Activated CD4-positive, alpha-beta T cell treated with anti-CD3 and anti-CD28 coated beads for 48 hours (primary cell): ENCODE measurements at places on chromosomes 6 and 20.

DNA sequence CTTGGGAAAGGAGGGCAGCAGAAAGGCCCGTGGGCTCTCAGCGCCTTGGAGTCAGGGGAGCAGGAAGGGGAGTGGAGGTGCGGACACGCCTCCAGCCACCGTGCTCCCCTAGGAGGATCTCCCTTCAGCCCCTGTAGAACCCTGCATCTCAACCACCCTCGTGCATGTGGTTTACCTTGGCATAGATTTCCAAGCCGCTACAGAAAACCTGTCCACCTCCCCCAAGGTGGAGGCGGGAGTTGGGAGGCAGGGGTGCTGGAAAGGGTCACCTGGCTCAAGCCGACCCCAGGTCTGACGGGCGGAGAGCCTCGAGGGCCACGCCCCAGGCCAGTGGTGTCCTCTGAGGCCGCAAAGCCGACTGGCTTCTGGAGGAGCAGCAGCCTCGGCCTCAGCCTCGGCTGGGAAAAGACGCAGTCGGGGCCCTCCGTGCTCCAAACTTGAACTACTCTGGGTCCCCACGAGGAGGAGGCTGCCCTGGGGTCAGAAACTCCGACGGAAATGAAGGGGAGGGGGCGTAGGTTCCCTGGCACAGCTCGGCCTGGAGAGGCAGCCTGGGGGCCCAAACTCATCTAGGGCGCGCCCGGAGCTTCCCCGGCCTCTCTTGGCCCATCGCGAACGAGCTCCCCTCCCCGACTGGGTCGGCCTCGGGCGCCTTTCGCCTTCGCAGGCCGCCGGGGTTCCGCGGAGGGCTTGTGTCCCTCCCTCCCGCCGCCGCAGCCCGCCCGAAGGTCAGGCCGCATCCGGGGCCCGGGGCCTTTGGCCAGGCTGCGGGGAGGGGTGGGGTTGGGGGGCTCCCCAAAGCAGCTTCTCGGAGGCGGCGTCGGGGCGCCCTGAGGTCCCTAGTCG, 6.3 kb upstream of the FOXF2 start:
- DNase-seq, result no peak

DNA sequence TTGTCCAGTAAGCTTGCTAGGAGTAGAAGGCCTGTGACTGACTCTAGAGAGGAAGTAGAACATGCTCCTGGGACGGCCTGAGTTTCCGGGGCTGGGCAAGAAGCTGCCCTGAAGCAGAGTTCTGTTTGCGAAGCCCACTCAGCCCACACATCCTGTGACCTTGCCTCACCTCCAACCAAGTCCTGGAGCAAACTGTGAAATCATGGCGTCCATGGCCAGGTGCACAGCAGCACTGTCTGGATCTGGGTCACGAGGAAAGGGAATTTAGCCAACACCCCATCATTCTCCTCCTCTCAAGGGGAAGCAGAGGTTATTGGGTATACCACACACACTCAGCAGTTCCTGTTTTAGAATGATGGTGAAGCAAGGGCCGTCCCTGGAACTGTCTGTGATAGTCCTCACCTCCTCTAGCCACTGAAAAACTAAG, 87.5 kb downstream of the CRYBG1 start:
- DNase-seq, result peak; percentile 21

DNA sequence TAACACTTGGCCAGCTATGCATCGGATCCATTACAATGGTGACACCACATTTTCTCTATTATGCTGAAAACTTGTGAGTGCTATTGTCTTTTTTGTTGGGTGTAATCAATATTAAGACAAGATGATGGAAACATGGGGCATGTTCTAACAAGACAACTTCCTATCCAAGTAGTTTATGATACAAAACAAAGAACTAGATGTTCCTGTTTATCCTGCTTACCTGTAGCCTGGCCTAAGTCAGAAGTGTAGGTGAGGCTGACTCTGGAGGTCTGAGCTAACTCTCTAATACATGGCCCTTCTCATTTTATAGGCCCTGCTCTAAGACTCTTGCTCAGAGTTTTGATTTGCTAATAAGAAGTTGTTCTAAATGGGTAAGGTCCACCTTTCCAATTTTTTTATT, 242.4 kb upstream of the STXBP5 start:
- no peak for DNase-seq

DNA sequence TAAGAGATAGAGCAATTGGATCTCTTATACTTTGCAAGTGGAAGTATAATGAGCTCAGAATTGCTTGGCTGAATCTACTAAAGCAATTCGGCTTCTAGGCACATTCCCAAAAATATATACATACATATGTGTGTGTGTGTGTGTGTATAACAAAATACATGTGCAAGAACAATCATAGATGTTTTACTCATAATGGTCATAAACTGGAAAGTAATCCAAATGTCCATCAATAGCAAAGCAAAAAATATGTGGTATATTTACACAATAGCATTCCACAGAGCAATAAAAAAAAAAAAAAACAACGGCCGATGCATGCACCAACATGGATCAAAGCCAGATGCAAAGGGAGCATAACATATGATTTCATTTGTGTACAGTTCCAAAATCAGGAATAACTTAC, 707.9 kb downstream of the RFPL4B start:
- DNase-seq, result no peak

DNA sequence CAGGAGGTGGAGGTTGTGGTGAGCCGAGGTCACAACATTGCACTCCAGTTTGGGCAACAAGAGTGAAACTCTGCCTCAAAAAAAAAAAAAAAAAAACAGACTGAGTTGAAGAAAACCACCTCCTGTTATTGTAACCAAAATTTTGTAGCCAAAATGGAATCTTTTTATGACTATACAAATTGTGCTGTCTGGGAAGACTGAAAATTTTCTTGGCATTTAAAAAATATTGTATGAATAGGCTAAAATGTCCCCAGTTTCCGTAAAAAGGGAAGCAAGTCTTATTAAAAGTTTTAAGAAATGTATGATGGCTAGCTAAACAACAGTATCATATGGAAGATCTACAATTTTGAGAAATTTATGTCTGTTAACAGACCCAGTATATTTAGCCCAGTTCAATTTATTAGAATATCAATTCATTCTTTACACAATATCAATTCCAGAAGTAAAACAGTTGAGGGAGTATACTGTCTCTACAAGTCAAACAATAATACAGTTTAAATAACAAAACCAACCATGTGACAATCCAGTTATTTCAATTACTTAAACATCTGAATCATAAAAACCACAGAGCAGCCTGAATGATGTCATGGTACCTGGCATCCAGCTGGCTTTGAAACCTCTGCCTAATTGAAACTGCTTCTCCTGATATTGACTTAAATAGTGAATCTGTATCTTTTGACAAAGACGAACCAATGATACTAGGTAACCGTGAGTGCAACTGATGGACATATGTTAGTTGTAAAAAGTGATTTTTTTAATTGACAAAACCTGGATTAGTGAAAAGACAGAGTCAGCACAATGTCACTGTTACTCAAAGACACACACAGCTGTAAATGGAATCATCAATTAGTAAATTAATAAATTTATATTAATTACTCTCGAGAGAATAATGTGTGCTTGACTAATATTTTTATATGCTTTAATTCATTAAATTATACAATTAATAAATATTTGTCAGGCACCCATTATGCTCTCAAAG, 166.6 kb upstream of the MARCKS start:
- peak; percentile 8 for DNase-seq

- DNase-seq, result no peak
Observed at GRCh38 chr20:8095648-8096572, 36.2 kb upstream of the PLCB1 start.

GRCh38 chr6:73784726-73785505, 88.9 kb downstream of the CD109 start:
- no peak for DNase-seq

DNA sequence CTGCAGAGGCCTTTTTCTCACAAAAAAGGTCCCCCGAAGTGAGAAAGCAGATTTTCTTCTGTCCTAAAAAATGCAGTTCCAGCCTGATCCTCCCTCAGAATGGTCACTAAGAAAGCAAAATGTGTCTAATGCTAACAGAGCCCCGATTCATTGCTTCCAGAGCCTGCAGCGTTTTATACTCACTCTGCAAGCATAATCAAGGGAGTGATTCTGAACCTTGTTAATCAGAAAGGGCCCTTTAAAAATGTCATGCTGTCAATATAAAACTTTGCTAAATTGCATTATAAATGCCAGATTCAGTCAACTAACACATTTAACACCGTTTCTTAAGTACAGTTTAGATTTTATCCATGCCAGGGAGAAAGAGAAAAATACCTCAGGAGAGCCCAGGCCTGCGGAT, 202.8 kb downstream of the CD83 start:
- DNase-seq, result no peak
